Osteocyte (in vitro differentiated cells): ENCODE measurements at places on chromosomes 13 and 19.
A peak's percentile ranks its signal among the peaks of the same experiment; 100 is the strongest.

GRCh38 chr13:32878163-32878562 is 138.1 kb upstream of the KL start:
- no peak overlapping the region for H3K4me3 ChIP-seq
- H3K36me3 ChIP-seq = no peaks in the 10 kb centered on the region
- peaks cover 8% of the 10 kb centered on the region for H3K27me3 ChIP-seq
- DNase-seq = no peak
- peaks cover 2% of the 10 kb centered on the region for H3K4me1 ChIP-seq
- H3K27ac ChIP-seq = no peak overlapping the region

DNA sequence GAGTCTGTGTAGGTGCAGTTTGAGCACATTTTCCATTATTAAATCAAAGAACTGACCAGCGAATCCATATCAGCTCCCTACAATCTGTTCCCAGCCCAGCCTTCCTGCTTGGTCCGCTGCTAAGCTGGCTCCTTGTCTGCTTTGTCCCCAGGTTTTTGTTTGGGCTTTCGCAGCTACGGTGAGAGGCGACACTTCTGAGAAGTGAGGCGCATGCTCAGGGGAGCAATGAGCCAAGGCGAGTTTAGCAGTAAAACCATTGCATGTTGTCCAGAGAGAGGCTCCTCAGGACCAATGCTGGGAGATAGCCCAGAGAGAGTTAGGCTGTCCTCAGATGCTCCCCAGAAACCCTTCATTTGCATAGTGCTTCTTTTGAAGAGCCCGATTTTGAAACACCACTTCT is 162.0 kb downstream of the ITGBL1 start:
- H3K36me3 ChIP-seq = peaks cover 60% of the 10 kb centered on the region
- H3K27me3 ChIP-seq = no peaks in the 10 kb centered on the region
- no peak overlapping the region for H3K4me3 ChIP-seq

DNA sequence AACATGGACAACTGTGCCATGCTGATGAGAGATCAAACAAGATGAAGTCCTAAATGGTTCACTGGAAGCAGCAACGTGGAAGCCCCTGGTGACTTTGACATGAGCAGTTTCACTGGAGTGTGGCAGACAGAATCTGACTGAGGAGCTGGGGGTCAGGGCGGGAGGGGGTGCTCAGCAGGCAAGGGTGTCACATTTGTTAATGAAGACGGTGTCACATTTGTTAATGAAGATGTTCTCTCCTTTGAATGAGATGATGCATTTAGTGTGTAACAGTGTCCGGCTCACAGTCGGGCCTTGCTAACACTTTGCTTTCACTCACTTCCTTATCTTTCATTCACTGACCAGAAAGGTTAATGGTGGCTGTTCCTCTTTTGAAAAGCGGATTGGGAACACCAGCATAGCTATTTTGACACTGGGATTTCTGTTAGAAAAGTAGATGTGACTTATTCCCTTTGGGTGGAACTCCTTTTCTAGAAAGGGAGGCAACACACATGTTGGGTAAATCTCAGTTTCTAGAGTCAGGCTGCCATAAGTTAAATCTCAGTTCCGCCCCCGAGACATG is 693.7 kb downstream of the UQCRFS1 start:
- H3K4me3 ChIP-seq = no peak overlapping the region
- no peaks in the 10 kb centered on the region for H3K4me1 ChIP-seq
- H3K27ac ChIP-seq = no peak overlapping the region
- no peaks in the 10 kb centered on the region for H3K27me3 ChIP-seq

GRCh38 chr19:10927730-10928562 is 493 bp downstream of the YIPF2 start:
- no peak for DNase-seq
- H3K27me3 ChIP-seq = no peaks in the 10 kb centered on the region
- peak overlapping the region; percentile 93 for H3K4me3 ChIP-seq
- peaks cover 25% of the 10 kb centered on the region for H3K4me1 ChIP-seq

DNA sequence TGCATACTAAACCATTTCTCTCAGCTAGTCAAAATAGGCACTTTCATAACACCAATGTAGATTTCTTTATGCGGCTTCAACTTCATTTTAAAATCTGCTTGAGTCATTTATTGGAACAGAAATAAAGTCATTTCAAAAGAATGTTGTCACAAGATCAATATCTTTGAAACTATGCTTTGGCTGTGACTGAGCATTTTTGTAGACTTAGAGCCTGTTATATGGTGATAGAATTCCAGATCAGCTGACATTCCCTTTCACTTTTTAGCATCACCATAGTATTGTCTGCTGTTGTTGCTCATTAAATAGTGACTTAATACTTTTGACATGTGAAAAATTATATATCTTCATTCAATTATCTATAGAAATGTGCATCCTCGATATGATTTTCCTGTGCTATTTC is 279.2 kb upstream of the PRR20A start:
- no peaks in the 10 kb centered on the region for H3K36me3 ChIP-seq
- H3K4me1 ChIP-seq = no peaks in the 10 kb centered on the region
- no peaks in the 10 kb centered on the region for H3K27me3 ChIP-seq
- H3K4me3 ChIP-seq = no peak overlapping the region

DNA sequence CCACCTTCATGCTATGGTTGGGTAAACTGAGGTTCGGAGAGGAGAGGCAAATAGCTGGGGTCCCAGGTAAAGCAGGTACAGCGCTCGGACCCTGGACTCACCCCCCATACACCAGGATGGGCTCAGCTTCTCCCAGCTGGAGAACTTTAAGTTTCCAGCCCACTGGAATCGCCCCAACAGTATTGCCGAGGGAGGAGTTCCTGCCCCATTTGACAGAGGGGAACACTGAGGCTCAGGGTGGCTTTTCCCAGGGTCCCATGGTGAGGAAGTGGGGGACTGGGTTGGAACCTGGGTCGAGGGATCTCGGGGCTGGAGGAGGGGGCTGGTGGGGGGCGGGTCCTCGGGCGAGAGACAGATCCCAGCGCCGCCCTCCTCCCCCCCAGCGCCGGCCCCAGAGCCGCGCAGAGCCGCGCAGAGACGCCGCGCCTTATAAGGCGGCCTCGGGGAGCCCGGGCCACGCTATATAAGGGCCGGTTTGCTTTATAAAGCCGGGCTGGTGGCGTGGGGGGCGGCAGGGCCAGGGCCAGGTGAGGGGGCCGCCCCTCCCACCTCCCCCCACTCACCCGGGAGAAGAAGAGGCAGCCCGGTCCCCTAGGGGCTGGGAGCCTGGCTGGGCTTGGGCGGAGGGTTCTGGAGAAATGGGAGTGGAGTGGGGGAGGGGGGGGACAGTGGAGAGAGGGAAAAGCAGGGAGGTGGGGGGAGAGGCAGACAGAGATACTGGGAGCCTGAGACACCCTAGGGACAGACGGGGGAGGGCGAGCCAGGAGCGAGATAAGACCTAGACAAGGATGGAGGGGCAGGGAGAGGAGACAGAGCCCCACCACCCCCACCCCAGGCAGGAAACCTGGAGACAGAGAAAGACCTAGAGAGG is 1.1 kb downstream of the CNN1 start:
- H3K4me3 ChIP-seq = peak overlapping the region; percentile 55
- H3K27ac ChIP-seq = peak overlapping the region; percentile 72
- no peaks in the 10 kb centered on the region for H3K27me3 ChIP-seq
- H3K36me3 ChIP-seq = no peaks in the 10 kb centered on the region

- H3K27me3 ChIP-seq = no peaks in the 10 kb centered on the region
- no peak for DNase-seq
Measured at GRCh38 chr13:18232994-18233782, 948.4 kb downstream of the TUBA3C start.

- H3K27me3 ChIP-seq = no peaks in the 10 kb centered on the region
- peak overlapping the region; percentile 90 for H3K27ac ChIP-seq
- no peak for DNase-seq
- H3K4me1 ChIP-seq = peaks cover 51% of the 10 kb centered on the region
- H3K4me3 ChIP-seq = no peak overlapping the region
- peaks cover 10% of the 10 kb centered on the region for H3K36me3 ChIP-seq
Measured at GRCh38 chr13:97327086-97327485, 105.0 kb downstream of the MBNL2 start.

GRCh38 chr13:79740991-79741390 is 260.0 kb downstream of the NDFIP2 start:
- H3K4me1 ChIP-seq = peaks cover 7% of the 10 kb centered on the region
- no peak overlapping the region for H3K4me3 ChIP-seq
- DNase-seq = no peak

- peak overlapping the region; percentile 73 for H3K27ac ChIP-seq
- H3K36me3 ChIP-seq = peaks cover 5% of the 10 kb centered on the region
- H3K4me3 ChIP-seq = no peak overlapping the region
- no peaks in the 10 kb centered on the region for H3K27me3 ChIP-seq
- no peak for DNase-seq
Measured at GRCh38 chr19:3108775-3109174, 14.6 kb downstream of the GNA11 start.

- H3K4me1 ChIP-seq = peaks cover 47% of the 10 kb centered on the region
- peak overlapping the region; percentile 69 for H3K27ac ChIP-seq
- no peak overlapping the region for H3K4me3 ChIP-seq
- peaks cover 6% of the 10 kb centered on the region for H3K36me3 ChIP-seq
- H3K27me3 ChIP-seq = no peaks in the 10 kb centered on the region
Measured at GRCh38 chr13:33213797-33214196, 71.8 kb downstream of the STARD13 start.

DNA sequence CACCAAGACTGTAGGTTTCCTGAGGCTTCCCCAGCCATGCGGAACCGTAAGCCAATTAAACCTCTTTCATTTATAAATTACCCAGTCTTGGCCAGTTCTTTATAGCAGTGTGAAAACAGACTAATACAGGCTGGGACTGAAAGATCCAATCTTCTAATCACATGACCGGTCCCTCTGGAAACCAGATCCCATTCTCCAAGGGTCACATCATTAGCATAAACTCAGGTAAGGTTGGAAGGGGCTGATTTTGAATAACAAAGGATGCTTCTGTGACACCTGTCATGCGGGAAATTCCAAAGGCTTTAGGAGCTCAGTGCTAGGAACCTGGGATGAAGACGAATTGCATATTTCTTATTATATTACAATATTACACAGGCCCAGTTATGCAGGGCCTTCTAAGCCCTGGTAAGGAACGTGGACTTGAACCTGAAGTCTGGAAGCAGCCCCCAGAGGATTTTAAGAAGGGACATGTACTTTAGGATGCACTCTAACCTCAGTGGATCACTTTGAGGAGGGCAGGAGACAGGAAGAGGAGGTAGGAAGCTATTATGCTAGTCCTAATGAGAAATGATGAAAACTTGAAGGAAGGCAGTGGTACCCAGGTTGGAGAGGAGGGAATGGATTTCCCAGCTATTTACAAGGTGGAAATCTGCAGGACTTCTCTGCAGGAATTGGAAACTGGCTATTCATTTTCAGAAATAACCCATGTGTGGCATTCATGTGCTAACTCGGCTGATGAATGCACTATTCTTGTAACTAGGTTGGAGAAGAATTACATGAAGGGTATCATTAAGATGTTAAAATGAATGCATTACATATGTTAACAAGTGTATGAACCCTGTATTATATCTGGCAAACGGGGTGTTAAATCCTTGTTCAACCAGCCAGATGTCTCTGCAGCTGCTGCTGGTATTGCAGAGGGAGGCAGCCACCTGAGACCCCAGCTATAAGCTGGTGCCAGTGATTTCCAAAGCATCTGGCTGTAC is 19.3 kb downstream of the TNFSF11 start:
- H3K27me3 ChIP-seq = peaks cover 29% of the 10 kb centered on the region
- DNase-seq = no peak
- H3K27ac ChIP-seq = no peak overlapping the region
- H3K4me1 ChIP-seq = peaks cover 17% of the 10 kb centered on the region

GRCh38 chr19:44530777-44531176 is 1.3 kb upstream of the CEACAM20 start:
- no peak overlapping the region for H3K27ac ChIP-seq
- no peaks in the 10 kb centered on the region for H3K36me3 ChIP-seq
- no peak overlapping the region for H3K4me3 ChIP-seq
- H3K4me1 ChIP-seq = no peaks in the 10 kb centered on the region

DNA sequence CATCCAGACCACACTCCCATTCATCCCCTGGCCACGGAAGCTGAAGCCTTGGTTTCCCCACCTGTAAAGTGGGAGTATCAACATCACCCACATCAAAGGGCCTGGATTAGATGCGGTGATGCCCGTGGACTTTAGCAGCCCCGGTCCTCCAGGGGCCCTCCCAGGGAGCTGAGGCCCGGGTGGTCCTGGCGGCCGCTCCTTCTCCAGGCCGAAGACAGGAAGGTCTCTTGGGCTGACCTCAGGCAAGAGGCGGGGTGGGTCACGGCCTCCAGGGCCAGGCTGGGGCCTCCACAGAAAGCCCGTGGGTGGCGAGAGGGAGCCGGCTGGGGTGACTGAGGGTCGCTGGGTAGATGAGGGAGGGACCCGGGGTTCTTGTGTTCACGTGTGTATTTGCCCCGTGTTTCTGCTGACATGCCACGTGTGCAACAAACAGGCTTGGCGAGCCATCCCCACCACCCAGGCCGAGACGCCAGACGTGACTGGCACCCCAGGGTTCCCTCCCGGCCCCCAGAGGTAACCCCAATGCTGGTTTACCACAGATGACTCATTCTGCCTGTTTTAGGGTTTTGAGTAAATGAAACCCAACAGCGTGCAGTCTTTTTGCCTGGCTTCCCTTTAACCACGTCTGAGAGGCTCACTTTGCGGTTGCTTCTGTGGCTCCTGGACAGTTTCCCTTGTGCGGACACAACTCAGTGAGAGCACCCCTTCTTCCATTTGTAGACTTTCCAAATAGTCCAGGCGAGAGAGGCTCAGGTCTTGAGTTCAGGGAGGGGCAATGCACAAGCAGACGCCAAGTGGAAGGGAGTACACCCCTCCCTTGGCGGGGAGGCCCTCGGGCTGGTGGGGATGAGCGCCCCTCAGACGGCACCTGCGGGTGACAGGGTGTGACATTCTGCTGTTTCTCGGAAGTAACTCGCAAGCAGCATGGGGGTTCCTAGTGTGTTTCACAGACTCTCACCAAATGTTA is 42.9 kb downstream of the C13orf46 start:
- no peak overlapping the region for H3K27ac ChIP-seq
- no peaks in the 10 kb centered on the region for H3K27me3 ChIP-seq
- peak; percentile 82 for DNase-seq
- no peaks in the 10 kb centered on the region for H3K36me3 ChIP-seq

DNA sequence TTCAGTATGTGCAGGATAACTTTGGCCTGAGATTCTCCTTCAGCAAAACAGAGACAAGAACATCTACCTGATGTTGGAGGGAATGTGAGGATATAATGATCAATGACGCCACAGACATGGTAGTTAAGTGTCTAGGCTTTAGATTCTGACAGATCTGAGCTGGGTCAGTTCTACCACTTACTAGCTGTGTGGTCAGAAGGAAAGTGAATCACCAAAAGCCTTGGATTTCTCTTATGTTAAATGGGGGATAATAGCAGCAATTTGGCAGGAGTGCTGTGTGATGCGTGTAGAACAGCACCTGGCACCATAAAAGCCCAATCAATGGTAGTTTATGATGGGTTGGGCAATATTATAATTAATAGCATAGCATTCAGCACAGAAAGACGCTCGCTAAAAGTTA is 41.7 kb downstream of the RXFP2 start:
- H3K27ac ChIP-seq = no peak overlapping the region
- no peaks in the 10 kb centered on the region for H3K36me3 ChIP-seq
- H3K4me1 ChIP-seq = peaks cover 3% of the 10 kb centered on the region
- H3K4me3 ChIP-seq = no peak overlapping the region

- peaks cover 2% of the 10 kb centered on the region for H3K36me3 ChIP-seq
- H3K4me1 ChIP-seq = peaks cover 47% of the 10 kb centered on the region
- no peak for DNase-seq
- H3K27ac ChIP-seq = peak overlapping the region; percentile 93
- no peaks in the 10 kb centered on the region for H3K27me3 ChIP-seq
Measured at GRCh38 chr19:42253245-42254088, 1.5 kb downstream of the ERF start.
